ENCODE measurements at places on chromosomes 2 and 18.

DNA sequence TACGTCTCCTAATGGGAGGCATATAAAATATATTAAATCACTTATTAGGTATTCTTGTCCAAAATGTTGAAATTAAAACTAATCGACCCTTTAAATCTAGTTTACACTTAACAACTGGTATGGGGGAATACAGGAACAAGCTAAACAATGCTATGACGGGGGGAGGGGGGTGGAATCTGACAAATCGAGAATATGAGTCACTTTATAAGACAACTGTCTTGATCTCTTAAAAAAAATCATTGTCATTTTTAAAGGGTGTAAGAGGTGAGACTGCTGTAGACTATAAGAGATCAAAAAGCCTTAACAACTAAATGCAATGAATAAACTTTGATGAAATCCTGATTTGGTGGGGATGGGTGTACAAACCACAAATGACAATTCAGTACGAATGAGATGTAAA lies 6.0 kb downstream of the MAP3K2 start:
- no peak overlapping the region for H3K4me3 ChIP-seq
- DNase-seq, result no peak
- H3K27ac ChIP-seq, result no peak overlapping the region

GRCh38 chr2:72133721-72134407 lies 13.8 kb downstream of the CYP26B1 start:
- DNase-seq, result no peak
- H3K27me3 ChIP-seq, result peaks cover 11% of the 10 kb centered on the region
- H3K4me1 ChIP-seq, result peaks cover 4% of the 10 kb centered on the region
- H3K27ac ChIP-seq, result no peak overlapping the region
- H3K36me3 ChIP-seq, result no peaks in the 10 kb centered on the region
- H3K4me3 ChIP-seq, result no peak overlapping the region

GRCh38 chr18:44824884-44825283 lies 144.2 kb downstream of the SETBP1 start:
- peak overlapping the region; percentile 43 for H3K27ac ChIP-seq
- no peaks in the 10 kb centered on the region for H3K27me3 ChIP-seq
- H3K4me1 ChIP-seq, result peaks cover 55% of the 10 kb centered on the region
- no peak for DNase-seq
- no peak overlapping the region for H3K4me3 ChIP-seq

DNA sequence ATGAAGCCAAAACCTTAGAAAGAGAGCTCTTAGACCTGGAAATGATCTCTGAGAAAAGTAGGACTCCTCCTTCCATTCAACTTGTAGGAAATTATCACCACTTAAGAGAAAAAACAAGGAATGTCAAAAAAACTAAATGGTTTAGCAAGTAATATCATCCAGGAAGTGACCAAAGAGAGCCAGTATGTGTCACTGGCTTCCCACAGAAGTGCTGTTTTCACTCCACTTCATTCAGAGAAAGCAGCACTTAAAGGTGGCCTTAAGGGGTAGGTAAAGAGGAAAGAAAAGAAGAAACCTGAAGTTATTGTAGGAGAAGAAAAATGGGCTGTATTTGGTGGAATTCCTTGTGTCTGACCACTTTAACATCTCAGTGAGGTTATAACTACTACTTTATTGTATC lies 414.4 kb upstream of the ETAA1 start:
- no peaks in the 10 kb centered on the region for H3K36me3 ChIP-seq
- no peaks in the 10 kb centered on the region for H3K4me1 ChIP-seq

DNA sequence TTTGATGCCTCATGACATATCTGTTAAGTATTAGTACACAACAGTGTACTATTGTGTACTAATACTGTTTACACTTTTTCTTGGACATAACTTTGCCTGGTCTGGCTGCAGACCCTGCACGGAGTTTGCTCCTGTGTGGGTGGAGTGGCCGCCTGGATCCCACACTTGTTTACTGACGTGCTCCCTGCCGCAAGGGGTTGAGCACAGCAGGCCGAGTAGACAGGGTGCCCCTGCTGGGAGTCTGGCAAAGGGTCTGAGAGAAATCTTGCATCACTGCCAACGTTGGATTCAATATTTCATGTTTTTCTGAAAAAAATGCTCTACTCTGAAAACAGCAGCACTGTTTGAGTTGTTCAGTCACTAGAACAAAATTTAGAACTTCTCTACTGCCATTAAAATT lies 59.0 kb downstream of the PDK1 start:
- no peak overlapping the region for H3K4me3 ChIP-seq
- DNase-seq, result no peak
- no peaks in the 10 kb centered on the region for H3K27me3 ChIP-seq
- H3K4me1 ChIP-seq, result no peaks in the 10 kb centered on the region
- peaks cover 4% of the 10 kb centered on the region for H3K36me3 ChIP-seq

DNA sequence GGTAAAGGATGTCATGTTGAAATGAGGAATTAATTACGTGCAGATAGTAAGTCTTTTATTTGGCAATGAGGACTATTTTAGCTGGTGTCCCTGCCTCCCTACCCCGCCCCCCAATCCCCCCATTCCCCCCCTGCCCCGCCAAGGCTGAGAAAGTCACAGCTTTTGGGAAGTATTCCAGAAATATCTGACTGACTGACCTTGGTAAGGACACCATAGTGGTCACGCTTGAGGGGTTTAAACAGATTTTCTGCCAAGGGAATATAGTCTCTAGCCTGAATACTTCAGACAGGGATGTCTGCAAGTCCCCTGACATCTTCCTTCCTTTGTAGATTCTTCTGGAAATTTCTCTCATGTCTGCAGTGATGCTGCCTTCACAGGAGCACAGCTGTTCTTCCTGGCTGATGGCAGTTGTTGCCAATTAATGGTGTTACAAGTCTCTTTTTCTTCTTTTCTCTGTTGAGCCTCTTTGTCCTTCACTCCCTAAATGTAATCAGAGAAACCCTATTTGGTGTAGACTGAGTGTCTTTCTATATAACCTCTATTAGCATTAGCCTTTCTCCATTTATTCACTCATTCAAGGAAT lies 53.7 kb upstream of the MGAT5 start:
- H3K36me3 ChIP-seq, result peaks cover 2% of the 10 kb centered on the region
- H3K4me3 ChIP-seq, result no peak overlapping the region
- no peaks in the 10 kb centered on the region for H3K27me3 ChIP-seq
- no peak for DNase-seq
- peaks cover 39% of the 10 kb centered on the region for H3K4me1 ChIP-seq

DNA sequence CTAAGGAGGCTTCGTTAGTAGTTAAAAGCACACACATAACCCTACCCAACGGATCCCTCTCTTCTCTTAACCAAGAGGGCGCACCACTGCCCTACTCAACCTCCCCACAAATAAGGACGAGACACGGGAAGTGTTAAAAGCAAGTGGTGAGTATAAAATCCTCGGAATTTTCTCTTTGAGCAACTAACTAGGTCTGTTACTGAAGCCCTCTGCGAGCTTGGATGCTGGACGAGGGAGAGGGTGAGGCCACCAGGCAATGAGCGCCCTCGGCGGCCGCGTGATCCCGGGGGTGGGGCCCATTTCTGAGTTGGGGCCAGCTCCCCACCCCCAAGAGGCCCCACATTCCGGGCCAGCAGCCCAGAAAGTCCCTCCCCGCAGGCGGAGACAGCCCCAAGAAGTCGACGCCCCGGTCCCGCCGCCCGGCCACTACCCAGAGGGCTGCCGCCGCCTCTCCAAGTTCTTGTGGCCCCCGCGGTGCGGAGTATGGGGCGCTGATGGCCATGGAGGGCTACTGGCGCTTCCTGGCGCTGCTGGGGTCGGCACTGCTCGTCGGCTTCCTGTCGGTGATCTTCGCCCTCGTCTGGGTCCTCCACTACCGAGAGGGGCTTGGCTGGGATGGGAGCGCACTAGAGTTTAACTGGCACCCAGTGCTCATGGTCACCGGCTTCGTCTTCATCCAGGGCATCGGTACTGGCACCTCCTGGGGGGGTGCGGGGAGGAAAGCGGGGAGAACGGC lies at the start of gene CYBRD1:
Gene CYBRD1, plus strand, starts transcription at position 423 of the 736 bp plus-strand sequence. Its CDS starts 72 bp downstream, at position 495.
- no peak for DNase-seq
- H3K36me3 ChIP-seq, result peaks cover 3% of the 10 kb centered on the region
- H3K4me3 ChIP-seq, result peak within 1 kb of the TSS; percentile 80

DNA sequence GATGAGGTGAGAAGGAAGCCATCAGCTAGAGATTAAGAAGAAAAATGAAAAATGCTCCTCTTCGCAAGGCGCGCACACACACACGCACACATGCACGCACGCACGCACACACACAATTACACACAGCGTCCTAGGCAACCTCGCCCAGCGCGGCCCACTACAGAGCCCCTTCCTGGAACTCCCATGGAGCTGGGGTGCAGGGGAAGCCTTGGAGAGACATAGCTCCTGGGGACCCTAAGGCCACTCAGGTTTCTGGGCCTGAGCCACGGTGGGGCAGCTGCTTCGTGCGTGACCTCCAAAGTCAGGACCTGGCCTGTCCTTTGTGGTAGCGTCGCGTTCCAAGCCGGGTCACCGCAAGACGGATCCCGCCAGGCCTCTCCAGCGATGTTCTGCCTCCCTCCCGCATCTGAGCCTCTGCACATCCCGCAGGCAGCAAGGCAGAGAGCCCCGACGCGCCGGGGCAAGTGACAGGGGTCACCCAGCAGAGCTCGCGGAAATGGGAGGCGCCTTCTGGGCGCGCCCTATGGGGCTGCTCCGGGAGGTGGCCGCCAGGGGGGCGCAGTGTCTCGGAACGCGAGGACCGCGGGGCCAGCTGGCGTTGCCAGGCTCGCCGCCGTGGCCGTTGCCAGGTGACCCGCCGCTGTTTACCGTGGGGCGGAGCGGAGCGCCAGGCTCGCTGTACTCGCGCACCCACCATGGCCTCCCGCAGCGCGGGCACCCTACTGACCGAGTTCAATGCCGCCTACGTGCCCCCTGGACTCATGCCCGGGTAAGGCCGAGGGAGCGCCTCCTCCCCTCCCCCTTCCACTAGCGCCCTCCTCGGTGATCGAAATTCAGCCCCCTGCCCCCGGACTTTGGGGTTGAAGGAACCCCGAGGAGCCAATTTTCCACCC lies 79.0 kb downstream of the CIB4 start:
- H3K27ac ChIP-seq, result no peak overlapping the region
- H3K27me3 ChIP-seq, result peaks cover 26% of the 10 kb centered on the region
- peak overlapping the region; percentile 57 for H3K4me3 ChIP-seq
- DNase-seq, result no peak

DNA sequence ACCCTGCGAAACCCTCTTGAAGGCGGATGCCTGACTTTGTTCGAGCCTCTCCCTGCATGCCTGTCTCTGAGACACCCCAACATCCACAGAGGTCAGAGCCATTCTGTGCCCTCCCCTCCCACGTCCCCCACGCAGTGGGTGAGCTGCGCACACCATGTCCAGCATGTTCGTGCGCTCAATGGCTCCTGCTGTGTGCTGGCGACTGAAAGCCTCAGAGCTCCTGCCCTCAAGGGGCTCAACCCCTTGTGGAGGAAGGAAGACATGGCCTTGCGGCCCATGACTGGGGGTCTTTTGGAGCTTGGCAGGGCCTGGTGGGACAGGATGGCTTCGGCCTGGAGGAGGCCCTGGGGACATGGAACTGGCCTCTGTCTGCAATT lies 45.7 kb downstream of the ANKMY1 start:
- H3K4me3 ChIP-seq, result no peak overlapping the region
- H3K27ac ChIP-seq, result no peak overlapping the region
- DNase-seq, result no peak
- peaks cover 21% of the 10 kb centered on the region for H3K36me3 ChIP-seq

GRCh38 chr2:74847070-74847858 lies 13.3 kb downstream of the HK2 start:
- H3K27me3 ChIP-seq, result no peaks in the 10 kb centered on the region
- H3K4me1 ChIP-seq, result peaks cover 54% of the 10 kb centered on the region
- no peak overlapping the region for H3K4me3 ChIP-seq

GRCh38 chr2:159562248-159562647 lies 54.1 kb downstream of the BAZ2B start:
- H3K27me3 ChIP-seq, result no peaks in the 10 kb centered on the region
- H3K36me3 ChIP-seq, result peaks cover 5% of the 10 kb centered on the region
- DNase-seq, result no peak
- no peaks in the 10 kb centered on the region for H3K4me1 ChIP-seq

DNA sequence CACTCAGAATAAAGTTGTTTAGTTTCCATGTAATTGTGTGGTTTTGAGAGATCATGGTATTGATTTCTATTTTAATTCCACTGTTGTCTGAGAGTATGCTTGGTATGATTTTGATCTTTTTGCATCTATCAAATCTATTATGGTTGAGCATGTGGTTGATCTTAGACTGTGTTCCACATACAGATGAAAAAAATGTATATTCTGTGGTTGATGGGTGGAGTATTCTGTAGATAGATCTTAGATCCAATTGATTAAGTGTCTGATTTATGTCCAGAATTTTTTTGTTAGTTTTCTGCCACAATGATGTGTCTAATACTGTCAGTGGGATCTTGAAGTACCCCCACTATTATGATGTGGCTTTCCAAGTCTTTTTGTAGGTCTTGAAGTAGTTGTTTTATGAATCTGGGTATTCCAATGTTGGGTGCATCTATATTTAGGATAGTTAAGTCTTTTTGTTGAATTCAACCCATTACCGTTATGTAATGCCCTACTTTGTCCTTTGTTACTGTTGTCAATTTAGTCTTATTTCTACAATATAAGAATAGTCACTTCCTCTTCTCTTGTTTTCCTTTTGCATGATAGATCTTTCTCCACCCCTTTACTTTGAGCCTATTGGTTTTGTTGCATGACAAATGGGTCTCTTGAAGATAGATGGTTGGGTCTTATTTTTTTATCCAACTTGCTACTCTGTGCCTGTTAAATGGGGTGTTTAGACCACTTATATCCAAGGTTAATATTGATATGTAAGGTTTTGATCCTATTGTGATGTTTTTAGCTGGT lies 101.8 kb downstream of the TRABD2A start:
- H3K4me3 ChIP-seq, result no peak overlapping the region
- peaks cover 1% of the 10 kb centered on the region for H3K27me3 ChIP-seq
- H3K4me1 ChIP-seq, result peaks cover 10% of the 10 kb centered on the region
- H3K36me3 ChIP-seq, result no peaks in the 10 kb centered on the region
- no peak for DNase-seq

DNA sequence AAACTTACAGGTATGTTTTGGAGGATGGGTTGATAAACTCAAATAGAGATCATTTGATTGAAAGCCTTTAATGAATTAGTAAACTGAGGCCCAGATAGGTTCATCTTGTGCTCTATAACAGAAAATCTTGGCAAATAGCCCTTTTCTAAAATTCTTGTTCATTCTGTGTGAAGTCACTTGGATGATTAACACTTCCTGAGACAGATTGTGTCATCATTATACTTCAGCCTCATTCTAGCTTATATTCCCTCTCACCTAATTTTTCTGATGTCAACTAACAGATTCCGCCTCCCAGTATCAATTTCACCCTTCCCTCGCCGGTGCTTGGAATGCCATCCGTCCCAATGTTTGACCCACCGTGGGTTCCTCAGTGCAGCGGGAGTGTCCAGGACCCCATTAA lies 84.2 kb upstream of the RPE start:
- H3K4me1 ChIP-seq, result no peaks in the 10 kb centered on the region
- H3K36me3 ChIP-seq, result no peaks in the 10 kb centered on the region
- no peak for DNase-seq

All from memory B cell (primary cell).